ENCODE measurements at places on chromosomes 3 and 15. TPM values are rescaled to one million over a fixed set of nuclear protein-coding genes. Genes with fewer than 3 reads are reported as not detected.

EPHA6 gene
- not detected for total RNA-seq

RAB6B gene
- 0.99 TPM for total RNA-seq

SPINK8 gene
- total RNA-seq: not detected

BCHE gene
- total RNA-seq: under 0.01 TPM

TUSC7 gene
- total RNA-seq: not detected

FBXL22 gene
- total RNA-seq: 0.11 TPM

DNA sequence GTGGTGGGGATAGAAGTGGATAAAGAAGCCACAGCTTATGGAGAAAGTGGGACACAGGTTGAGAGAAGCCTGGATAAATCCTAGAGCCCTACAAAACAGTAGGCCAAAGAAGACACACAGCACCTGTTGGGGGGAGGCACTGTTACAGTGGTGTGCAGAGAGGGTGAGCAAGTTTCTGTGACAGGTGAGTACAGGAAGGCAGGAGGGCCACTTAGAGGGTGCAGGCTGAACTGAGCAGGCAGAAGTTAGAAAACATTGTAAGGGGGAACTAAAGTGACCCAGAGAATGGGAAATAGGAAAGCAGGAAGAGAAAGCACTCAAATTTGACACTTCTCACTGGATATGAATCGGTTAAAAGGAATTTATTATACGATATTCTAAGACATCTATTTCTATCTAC, 146.1 kb upstream of the TMCO5A start:
- DNase-seq: no peak

GRCh38 chr15:67717776-67718175, 107.5 kb upstream of the SKOR1 start:
- no peak for DNase-seq

DNA sequence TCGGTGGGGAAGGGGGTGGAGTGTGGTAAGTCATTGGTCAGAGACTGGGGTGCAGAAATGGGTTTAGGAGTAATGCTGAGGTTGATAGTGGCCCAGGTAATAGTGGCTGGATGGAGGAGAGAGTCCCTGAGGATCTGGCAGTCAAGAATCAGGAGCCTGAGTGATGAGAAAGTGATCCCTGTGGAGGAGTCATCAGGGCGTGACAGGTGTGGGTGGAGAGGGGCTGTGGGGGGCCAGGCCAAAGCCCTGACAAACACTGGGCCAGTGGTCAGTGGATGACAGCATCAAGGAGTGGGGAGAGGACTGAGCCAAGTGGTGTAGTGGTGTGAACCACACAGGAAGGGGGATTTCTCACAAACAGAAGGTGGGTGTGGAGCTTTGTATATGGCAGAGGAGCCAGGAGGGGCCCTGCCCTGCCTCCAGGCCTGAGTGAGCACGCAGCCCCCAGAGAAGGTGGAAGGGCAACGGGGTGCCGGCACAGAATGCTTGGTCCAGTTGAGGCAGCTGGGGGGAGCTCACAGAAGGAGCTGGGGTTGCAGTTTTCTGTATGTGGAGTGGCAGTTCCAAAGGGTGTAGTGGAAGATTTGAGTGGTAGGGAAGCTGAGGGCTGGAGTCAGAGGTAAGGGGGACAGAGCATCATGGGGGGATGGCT, 77.1 kb downstream of the SPSB4 start:
- no peak for DNase-seq

GRCh38 chr15:45603881-45604280, 16.7 kb downstream of the BLOC1S6 start:
- DNase-seq: no peak

DNA sequence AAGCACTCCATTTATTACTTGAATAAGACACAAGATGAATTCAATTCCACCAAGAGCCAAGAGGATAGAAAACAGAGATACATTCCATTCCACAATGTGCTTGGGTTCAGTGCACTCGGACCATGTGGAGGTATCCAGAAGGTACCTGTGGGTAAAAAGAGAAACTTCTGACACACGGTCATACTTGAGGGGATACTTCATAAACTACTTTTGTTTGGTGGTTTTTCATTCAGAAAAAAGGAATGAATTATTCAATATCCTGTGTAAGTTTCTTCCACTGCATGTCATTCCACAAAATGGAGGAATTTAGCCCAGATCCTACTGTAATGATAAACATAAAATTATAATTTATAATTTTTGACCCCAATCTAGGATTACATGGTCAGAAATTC, 5.7 kb downstream of the TM4SF1 start:
- no peak for DNase-seq

DNA sequence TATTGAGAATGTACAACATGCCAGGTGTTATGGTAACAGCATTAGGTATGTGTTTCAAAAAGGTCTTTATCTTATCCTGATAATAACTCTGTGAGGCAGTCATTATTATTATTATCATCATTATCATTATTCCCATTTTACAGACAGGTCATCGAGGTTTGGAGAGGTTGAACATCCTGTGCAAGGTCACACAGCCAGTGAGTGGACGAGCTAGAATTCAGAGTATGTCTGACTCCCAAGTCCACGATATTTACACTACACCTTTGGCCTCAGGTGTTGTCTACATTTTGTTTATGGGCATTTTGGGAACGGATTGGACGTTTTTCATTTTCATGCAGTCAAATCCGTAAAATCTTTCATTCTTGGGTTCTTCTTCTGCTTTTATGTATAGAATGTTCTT, 24.0 kb downstream of the GLDN start:
- no peak for DNase-seq

DNA sequence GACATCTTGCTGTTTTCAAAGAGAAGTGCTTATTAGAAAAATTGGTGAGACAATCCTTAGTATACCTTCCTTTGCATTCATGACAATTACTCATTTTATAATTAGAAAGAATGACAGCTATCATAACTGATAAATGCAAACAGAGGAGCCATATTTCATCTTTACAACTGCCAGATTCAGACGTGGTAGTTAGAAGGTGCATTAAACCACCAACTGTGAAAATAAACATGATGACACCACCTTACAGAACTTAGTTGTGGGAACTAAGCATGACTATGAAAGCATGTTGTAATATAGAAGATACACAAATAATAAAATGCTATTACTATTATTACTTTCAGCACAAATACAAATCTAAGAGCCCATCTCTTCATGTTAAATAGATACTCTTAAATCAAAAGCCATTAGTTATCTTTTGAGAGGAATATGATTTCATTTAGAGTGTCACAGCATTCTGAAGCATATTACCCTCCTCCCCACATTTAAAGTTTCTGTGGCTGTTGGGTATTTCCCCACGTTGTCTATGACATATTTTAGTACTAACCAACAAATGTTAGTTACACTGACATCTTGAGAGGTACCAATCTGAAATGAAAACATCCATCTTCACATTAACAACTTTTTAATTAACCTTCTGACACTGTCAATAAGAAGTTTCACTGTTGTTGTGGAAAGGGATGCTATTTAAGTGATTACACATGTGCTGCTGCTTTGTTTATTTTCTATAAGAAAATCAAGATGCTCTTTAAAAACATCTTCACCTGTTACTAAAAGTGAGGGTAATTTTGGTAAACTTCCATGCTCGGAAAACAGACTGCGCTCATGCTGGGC, 163.8 kb downstream of the LSAMP start:
- no peak for DNase-seq

All from pulmonary artery endothelial cell (primary cell).